ENCODE measurements at places on chromosomes 7 and 10.

GRCh38 chr10:75941223-75941801 is 509.9 kb downstream of the LRMDA start:
- DNase-seq, result no peak

GRCh38 chr7:100584683-100585510 is 1.0 kb downstream of the LRCH4 start:
- no peak for DNase-seq

DNA sequence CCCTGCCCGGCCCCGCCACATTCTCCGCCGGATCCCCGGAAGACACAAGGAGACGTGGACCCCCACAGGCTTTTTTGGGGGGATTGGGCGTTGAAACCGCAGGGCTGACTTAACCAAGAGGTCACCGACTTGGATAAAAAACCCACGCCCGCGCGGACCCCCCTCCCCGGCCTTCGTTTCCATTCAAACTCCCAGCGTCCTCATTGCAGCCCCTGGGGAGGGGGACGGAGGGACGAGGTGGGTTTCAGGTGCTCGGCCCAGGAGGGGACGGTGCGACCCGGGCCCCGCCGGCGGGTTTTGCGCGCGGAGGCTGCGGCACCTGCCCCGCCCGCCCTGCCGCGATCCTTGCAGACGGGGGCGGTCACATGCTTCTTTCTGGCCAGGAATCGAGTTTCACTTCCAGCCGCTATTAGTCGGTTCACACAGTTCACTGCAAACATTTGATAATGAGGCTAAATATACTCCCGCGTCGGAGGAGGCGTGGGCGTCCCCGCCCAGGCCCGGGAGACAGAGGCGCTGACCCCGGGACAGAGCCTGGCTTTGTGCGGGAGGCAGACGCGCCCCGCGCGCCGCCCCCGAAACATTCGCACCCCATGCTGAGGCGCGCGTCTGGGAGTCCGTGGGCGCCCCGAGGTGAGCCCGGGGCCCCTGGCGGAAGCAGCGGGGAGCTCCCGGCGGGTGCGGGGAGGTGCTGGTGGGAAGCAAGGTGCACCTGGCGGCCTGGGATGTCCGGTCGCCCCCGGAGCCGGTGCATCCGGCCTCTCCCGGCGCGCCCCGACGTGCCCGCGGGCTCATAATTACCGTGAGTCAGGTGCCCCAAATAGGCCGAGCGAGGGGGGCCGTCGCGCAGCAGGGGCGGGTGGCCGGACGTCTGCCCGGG is 2.7 kb upstream of the PDGFA start:
- DNase-seq, result no peak

DNA sequence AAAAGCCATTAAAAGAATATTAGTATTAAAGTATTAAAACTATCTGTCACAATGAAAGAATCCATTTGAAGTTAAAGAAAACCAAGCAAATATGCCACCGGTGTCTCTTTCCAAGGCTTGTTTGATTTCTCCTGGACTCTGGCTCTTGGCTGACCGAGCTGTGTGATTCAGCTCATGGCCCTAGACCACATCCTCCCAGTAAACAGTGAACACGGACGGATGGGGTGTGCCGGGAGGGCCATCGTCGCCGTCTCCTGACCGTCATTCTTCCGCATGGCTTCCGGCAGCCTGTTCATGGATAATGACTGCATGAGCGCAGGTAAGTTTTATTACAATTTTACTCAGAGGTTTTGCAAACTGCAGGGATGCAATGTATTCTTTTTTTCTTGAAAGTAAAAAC is 218.5 kb downstream of the DNAJB6 start:
- DNase-seq, result no peak

- DNase-seq, result no peak
These were observed 56.1 kb upstream of the ARID5B start for GRCh38 chr10:61845196-61845949.

DNA sequence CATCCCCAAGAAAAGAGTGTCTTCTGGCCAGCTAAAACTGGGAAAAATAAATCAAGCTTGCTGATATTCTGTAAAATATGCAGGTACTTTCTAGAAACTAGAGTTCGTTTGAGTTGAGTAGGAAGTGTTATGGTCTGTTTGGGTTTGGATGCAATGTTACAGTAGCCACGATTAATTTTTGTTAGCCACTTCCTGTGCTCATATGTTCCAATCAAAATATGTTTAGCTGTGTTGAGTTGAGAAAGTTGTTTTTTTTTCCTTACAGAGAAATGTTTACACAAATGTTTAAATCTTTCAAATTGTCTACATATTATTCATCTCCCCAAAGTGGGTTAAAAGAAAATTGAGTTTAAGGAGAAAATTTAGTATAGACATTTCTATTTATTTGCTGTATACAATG is 11.3 kb upstream of the LAMB1 start:
- no peak for DNase-seq
